NCI-H1694 (cell line): ENCODE measurements at places on chromosomes 1 and 21.

- DNase-seq: no peak
Observed at GRCh38 chr21:19507682-19508260, 1104.2 kb upstream of the TMPRSS15 start.

- DNase-seq: no peak
Observed at GRCh38 chr1:231508497-231508896, 20.0 kb upstream of the TSNAX start.

DNA sequence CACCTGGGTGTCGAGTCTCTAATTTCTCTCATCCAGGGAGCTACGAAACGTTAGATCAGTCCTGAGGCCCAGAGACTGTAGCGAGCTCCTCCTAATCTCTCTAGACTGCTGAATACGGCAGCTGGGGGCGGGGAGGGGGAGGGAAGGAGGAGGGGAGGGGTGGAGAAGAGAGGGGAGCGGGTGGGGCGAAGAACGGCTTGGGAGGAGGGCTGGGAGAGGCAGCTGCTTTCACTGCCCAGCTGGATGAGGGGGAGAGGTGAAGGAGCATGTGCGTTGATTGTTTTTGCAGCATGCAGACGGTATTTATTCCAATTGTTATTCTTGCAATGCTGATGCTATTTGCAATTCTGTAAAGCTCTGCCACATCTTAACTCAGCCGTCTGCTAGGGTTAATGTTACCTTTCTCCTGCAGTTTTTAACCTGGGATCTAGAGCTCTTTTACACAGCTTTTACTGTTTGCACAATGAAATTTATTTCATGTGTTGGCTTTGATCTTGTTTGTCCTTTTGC, 790 bp downstream of the DNAJC6 start:
- DNase-seq: peak; percentile 87

DNA sequence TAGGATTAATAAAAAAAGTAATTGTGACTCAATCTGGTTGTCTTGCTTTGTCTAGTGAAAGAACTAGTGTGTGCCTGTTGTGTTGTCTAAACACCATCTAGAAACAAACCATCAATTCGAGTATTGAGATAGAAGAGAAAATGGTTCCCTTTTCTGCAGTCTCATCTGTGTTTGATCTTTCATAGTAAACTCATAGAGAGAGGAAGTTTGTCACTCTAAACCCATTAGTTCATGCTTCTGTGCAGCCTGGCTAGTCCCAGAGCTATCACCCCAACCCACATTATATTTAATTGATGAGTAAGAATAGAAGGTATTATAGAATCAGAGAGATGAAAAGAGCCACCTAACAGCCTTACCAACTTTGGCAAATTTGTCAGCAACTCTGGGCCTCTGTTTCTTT, 99.5 kb downstream of the TGFB2 start:
- no peak for DNase-seq

DNA sequence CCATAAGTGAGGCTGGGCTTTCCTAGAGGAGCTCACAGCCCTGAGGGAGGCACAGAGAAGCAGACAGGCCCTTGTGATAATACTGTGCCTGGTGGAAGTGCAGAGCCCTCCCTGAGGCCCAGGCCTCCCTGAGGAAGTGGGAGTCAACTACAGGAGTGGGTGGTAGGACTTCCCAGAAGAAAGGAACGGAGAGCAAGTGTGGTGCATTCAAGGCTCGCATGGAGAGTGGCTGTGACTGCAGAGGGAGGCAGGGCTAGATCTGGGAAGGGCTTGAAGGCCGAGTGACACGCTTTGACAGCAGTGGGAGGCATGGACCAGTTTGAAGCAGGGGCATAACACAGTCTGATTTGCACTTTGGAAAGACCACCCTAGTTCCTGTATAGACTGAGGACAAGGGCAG, 37.3 kb downstream of the AZIN2 start:
- no peak for DNase-seq

- no peak for DNase-seq
Observed at GRCh38 chr1:2356911-2357845, 34.2 kb downstream of the MORN1 start.

- DNase-seq: no peak
Observed at GRCh38 chr1:228837032-228837431, 101.8 kb downstream of the RHOU start.

DNA sequence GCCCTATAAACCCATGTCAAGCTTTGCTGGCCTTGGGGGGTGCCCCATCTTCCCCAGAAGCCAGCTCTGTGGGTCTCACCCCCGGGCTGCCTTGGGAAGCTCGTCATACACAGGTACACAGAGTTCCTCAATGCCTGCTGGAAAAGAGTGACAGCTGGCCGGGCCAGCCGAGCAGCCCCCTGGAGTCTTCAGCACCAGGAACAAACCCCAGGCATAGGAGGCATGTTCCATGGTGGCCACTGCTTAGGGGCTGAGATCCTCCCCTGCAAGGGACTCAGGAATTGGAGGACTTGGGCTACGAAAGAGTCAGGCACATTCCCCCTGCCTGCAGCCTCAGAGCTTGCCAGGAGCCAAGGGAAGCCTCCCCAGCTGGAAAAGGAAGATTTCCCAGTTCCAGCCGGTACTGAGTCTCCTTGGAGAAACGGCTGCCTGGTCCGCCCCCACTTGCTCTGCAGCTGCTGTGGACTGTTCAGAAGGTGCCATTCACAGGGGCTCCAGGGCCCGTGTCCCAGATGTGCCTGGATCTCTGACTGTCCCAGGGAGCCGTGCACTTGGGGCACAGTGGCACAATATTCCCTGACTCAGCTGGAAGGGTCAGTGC, 89.5 kb downstream of the STUM start:
- peak; percentile 14 for DNase-seq

GRCh38 chr1:28811766-28812668, at the start of gene OPRD1:
Gene OPRD1, plus strand, starts transcription at chr1:28812170. Its CDS starts 214 bp downstream, at chr1:28812384.
- no peak for DNase-seq

GRCh38 chr1:117231748-117232373, 21.1 kb upstream of the VTCN1 start:
- no peak for DNase-seq

DNA sequence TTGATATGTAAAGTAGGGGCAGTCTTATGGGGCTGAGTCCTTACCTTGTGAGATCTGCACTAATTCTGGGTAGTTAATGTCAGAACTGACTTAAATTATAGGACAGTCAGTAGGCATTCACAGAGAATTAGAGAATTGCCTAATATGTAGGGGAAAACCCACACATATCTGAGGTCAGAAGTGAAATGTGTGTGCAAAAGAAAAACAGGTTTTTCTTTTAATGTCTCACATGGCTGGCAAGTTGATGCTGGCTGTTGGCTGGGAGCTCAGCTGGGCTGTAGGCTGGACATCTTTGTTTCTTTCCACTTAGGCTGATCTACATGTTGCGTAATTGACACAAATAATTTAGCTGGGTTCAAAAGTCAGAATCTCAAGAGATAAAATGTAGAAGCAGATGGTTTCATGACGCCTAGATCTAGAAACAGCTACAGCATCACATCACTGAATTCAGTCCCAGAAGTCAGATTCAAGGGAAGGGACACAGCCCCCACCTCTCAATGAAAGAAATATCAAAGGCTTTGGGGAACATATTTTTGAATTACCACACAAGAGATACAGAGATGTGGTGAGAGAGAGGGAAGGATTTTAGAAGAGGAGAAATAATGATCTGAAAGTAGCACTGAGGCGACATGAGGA, 98.9 kb downstream of the TNFSF18 start:
- no peak for DNase-seq

- DNase-seq: no peak
Observed at GRCh38 chr1:209162651-209163050, 420.9 kb upstream of the CAMK1G start.

DNA sequence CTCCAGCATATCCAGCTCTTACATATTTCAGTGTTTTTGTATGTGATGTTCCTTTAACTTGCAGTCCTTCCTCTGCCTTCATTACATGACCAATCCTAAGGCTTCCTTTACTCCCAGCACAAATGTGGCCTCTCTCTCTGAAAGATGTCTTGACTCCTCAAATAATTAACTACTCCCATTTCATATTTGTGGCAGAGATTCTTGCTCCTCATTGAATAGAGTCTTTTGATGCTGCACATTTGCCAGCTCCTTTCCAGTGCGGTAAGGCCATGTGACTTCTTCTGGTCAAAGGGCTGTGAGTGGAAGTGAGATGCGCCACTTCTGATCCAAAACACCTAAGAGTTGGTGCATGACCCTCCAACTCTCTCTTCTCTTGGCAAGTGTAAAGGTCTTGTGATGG, 19.1 kb upstream of the LAMC1 start:
- no peak for DNase-seq

- DNase-seq: no peak
Observed at GRCh38 chr21:41232013-41232412, 64.1 kb downstream of the BACE2 start.

- no peak for DNase-seq
Observed at GRCh38 chr1:245197911-245198379, 43.2 kb downstream of the KIF26B start.

DNA sequence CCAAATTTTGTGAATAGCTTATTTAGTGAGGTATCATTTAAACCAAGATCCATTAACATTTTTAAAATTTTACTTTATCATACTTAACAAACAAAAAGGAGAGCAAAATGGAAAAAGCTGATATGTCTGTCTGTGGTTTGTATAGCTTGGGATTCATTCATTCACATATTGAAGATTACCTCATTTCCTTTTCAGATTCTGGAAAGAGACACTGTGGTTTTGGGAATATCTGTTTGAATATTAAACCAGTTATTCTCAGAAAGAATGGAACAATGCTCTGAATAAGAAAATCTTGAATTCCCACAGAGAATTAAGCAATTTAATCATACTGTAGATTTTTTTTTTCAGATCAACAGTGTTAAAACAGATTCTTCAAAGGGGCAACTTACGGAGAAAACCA, 93.8 kb upstream of the PRDX6 start:
- no peak for DNase-seq

GRCh38 chr1:165218731-165219130, 137.8 kb downstream of the LMX1A start:
- DNase-seq: no peak

DNA sequence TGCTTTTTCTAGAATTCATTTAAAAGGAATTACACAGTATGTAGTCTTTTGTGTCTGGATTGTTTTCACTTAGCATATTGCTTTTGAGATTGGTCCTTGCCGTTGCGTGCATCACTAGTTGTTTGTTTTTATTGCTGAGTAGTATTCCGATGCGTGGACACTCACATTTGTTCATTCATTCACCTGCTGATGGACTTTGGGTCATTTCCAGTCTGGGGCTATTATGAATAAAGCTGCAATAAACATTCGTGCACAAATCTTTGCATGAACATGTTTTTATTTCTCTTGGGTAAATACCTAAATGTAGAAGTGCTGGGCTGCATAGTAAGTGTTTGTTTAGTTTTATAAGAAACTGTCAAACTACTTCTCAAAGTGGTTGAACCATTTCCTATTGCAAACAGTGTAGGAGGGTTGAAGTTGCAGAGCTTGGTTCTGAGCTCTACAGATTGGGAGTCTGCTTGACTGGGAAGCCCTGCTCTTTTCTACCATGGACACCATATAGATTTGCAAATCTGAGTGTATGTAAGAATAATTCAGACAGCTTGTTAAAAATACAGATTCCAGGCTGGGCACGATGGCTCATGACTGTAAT, 404.7 kb upstream of the PROX1 start:
- DNase-seq: no peak

DNA sequence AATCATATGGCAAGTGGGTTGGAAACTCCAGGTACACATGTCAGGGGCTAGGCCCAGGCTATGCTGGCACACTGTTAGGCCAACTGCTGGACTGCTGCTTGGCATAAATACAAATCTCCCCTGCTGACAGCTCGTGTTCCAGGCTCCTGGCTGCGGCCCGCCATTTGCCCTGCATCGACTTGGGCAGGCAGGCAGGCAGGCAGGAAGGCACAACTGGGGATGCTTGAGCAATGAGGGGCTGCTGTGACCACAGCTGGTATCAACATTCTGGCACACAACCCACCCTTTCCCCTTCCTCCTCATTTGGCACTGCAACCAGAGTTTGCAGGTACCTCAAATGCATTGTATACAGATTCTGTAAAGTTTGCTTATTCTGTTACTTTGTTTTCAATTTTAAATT, 53.2 kb downstream of the SAMSN1 start:
- no peak for DNase-seq

GRCh38 chr1:24384251-24385090, 29.1 kb downstream of the STPG1 start:
- no peak for DNase-seq

- DNase-seq: peak; percentile 84
Observed at GRCh38 chr1:46613661-46614603, 2.7 kb downstream of the MOB3C start.

- DNase-seq: no peak
Observed at GRCh38 chr1:87252406-87252805, 76.3 kb upstream of the LMO4 start.

DNA sequence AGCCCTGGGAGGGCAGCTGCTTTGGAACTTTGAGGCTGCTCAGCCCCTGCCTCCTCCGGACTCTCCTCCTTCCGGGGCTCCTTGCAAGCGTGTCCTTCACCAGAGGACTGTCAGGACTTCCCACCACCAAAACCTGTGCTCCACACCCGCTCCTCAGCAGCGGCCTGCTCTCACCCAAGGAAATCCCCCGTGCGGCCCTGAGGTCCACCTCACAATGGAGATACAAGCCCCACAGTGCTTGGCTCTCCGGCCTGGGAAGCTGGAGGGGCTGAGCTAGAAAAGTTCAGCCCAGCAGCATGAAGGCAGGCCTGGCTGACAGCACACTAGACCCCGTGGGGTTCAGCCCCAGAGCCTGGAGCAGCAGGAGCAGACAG, 33.6 kb downstream of the PGBD5 start:
- no peak for DNase-seq

- no peak for DNase-seq
Observed at GRCh38 chr21:29673096-29673610, 266.6 kb downstream of the GRIK1 start.

DNA sequence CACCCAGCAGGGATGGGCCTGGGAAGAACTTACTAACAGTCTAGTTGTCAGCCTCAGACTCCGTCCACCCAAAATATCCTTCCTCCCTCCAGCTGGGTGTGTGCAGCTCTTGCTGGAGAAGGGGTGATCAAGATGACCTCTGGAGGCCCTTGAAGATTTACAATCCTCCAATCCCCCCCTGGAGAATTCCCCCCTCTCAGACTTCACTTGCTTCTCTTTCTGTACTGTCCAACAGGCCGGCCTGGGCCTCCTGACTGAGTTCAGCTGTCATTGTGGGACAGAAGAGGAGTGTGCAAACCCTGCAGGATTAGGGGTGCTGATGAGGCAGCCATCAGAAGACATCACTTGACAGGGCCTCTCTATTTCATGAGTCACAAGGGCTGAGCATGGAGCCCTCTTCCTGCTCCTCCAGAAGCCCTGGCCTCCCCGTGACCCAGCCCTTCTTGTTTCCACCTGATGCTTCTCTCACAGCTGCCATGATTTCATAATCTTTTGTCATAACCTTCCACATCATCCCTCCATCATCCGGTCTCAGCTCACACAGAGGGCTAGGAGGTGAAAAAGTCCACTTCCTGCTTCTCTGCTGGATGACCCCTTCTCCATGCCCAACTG, 17.5 kb upstream of the IGFN1 start:
- no peak for DNase-seq

DNA sequence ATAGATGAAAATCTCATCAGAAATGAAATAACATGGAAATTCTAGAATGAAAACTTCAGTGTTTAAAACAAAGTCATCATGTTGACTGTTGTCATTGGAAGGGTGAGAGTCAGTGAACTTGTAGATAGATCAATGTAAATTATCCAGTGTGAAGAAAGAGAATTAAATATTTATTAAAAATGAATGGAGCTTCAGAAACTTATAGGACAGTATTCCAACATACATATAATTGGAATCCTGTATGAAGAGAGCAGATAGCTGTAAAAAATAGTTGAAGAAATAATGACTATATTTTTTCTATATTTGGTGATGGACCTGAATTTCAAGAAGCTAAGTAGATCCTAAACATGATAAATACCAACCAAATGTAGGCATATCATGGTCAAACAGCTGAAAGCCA, 60.0 kb downstream of the MAN1A2 start:
- no peak for DNase-seq

GRCh38 chr1:219928791-219929118, 398 bp upstream of the SLC30A10 start:
- no peak for DNase-seq
